ENCODE measurements at places on chromosomes 2 and 18. TPM values are rescaled to one million over a fixed set of nuclear protein-coding genes. Genes with fewer than 3 reads are reported as not detected.
A peak's percentile ranks its signal among the peaks of the same experiment; 100 is the strongest.

DNA sequence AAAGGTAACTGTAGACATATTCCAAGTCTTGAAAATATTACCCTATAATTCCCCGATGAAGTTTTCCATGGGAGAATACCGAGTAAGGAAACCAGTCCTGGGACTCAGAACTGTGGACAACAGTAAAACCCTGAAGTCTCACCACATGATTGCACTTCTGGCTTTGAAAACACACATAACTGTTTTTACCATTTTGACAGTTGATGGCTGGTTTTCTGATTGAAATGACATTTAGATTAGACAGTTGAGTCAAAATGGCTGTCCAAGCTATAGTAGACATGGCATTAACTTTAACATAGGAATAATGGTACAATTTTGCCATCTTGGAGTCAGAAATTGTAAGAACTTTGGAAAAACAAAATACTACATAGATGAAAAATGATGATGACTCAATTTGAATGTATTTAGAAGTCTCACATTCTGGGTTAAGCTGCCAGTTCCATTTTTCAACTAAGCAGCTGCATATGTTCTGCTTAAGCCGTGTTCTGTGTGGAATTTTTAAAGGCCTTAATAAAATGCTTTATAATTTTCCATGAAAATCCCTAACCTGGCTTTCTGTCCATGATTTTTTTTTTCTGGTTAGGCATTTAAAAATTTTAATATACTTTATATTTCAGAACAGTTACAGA is 38.3 kb upstream of the WIPF1 start:
- DNase-seq: no peak

DNA sequence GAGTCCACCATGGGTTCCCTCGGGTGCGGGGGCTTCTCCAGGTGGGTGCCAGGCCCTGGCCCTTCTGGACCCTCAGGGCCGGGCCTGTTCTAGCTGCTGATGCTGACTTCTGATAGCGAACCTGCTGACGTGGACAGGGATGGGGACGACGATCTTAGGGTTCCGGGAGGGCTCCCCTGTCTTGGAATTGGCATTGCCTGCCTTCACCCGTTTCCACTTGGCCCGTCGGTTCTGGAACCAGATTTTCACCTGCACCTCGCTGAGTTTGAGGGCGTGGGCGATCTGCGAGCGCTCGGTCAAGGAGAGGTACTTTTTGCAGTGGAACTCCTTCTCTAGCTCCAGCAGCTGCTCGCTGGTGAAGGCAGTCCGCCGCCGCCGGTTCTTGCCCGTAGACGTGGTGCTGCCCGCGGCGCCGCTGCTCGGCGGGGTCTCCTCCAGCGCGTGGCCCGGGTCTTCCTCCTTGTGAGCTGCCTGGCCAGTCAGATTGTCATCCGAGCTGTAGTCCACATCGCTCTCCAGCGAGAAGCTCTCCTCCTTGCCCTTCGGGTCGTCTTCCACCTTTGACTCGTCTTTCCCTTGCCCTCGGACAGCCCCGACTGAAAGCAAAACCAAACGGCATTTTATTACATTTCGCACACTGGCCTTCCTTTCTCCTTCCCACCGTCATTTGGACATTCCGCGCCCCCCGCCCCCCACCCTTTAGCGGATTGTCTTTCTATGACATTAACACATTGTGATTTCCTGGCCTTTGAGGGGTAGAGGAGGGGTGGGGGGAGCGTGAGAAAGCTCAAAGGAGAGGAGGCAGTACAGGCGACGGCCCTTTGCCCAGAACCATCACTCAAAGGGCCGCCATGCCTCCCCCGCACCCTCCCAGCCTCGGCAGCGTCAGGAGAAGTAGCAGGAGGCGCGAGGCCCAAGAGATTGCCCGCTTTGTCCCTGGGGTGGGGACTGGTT is 2.1 kb downstream of the GBX2 start:
- DNase-seq: no peak

TOGARAM2 gene
- polyA plus RNA-seq: 2.4 TPM

DNA sequence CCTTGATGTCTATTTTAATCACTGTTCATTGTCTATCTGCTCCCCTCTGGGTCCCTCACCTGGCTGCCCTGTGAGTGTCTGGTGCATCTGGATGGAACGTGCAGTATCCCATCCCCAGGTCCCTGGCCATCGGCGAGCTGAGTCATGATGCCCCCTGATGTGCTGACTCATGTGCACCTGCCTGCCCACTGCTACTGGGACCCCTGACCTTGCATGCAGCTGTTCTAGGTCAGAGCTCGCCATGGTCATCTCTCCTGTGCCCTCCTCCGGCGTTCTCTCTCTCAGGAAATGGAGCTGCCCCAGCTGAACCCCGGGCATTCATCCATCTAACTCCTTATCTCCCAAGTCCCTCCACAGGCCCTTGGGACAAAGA is 516.2 kb upstream of the HS6ST1 start:
- no peak for DNase-seq

DNA sequence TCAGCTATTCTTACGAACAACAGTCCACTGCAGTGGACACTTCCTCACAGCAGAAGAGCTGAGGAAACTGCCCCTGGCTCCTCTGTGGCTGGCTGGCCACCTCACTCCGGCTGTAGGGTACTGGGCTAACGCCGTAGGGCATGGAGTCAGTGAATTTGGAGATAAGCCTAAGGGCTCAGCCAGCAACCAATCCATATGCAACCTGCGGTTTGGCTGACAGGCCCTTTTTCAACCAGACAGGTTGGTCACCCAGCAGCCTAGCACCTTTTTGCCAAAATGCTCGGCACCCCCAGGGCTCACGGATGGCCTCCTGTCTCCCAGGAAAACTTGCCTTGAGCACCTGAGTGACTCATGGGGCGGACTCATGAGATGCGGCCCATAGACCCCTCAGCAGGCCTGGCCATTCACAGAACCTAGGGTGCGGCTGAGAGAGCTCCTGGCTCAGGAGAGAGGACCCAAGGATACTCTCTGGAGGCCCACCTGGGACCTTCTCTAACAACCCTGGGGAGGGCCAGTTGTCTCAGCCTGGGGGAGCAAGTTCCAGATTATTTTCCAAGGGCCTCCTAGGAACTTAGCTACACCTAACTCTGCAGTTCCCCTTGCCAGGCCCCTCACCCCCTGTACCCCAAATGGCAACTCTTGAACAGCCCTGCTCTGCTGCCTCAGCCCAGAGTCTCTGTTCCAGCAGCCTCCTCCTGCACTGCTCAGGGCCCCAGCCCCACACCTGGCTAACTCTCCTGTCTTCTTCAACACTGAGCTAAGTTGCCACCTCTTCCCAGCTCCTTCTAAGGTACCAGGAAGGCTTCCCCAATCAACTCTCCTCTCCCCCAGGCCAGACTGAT is 252.1 kb downstream of the CYP26B1 start:
- DNase-seq: no peak

- peak; percentile 67 for DNase-seq
Observed at GRCh38 chr18:50507120-50507590, 52.7 kb upstream of the MAPK4 start.

All from left kidney (tissue), 8 donors.